ENCODE measurements at places on chromosomes 13 and 19.

DNA sequence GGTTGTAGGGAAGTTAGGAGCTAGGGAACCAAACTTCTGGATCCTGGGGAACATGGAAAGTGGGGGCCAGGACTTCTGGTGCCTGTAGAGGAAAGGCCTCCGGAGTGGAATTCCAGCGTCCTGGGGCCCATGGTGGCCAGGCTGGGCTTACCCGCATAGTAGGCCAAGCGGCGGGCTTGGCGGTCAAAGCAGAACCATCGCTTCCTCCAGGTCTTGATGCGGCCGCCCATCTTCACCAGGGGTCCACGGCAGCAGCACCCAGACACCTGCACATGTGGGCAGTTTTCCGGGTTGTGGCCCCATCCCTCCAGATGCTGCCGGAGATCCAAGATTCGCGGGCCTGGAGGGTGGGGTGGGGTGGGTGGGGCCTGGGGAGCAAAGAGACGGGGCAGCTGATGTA, 13.8 kb upstream of the LYPD3 start:
- DNase-seq = no peak

DNA sequence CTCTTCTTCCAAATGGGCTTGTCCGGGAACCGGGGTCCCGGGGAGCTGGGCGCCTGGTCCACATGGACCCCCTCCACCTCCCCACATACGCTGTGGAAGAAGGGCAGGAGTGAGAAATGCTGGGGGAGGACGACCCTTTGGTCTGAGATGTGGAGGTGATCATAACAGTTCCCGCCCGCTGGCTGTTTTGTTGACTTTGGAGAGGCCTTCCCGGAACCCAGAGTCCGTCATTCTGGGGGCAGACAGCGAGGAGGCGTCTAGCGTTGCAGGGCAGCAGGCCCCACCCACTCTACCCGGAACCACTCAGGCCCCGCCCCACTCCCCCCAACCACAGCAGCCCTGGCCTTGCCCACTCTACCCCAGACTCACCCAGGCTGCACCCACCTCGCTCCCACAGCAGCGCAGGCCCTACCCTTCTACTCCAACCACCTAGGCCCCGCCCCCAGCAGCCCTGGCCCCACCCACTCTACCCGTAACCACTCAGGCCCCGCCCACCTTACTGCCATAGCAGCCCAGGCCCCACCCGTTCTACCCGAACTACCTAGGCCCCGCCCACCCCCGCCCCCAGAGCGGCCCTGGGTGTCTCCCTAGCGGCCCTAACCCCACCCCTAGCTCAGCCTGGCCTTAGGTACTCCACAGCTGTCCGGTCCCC, 7.1 kb downstream of the GPR108 start:
- no peak for DNase-seq

DNA sequence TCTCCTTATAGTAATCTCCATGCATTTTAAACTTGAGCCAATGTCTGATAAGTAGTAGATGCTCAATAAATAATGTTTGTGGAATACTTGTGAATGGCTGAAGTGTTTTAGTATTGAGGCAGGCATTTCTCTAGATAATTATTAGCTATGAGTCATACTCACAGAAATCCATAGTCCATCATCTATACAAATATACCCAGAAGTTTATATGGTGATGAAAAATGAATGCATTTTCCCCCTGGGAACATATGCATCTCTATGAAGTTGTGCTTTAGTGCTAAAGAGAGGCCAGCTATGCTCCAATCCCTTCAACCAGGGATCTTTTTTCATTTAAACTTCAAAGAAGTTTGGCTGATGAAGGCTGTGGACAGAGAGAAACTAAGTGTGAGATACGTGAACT, 17.2 kb downstream of the MBNL2 start:
- DNase-seq = no peak

- peak; percentile 54 for DNase-seq
Measured at GRCh38 chr19:2032296-2032941, 16.9 kb upstream of the BTBD2 start.

DNA sequence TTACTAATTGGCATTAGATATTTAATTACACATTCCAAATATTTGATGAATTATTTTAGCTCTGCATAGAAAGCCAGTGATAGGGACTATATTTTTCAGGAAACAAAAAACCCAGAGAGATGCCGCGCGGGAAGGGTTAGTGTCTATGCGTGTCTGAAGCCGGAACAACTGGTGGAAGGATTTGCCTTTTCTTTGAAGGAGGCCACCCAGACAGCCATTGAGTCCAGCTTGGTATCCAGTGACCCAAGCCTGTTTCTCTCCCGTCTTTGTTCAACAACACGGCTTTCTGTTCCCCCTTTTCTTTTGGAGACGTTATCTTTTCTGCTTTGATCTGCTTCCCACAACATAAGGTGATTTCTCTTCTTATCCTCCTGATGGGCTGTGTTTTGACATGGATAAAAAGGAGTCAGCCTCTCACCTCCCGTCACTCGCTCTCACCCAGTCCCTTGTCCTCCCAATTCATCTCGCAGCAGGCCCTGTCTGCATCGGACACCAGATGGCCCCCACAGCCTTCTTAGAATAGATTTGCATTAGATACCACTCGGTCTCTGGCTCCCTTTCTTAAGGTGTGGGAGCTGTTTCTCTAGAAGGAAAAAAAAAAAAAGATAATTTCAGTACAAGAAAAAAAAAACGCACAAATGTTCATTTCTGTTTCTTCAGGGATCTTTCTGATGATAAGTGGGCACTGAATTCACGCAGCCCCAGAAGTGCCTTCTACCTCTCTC, 361.8 kb downstream of the ZNF536 start:
- no peak for DNase-seq

DNA sequence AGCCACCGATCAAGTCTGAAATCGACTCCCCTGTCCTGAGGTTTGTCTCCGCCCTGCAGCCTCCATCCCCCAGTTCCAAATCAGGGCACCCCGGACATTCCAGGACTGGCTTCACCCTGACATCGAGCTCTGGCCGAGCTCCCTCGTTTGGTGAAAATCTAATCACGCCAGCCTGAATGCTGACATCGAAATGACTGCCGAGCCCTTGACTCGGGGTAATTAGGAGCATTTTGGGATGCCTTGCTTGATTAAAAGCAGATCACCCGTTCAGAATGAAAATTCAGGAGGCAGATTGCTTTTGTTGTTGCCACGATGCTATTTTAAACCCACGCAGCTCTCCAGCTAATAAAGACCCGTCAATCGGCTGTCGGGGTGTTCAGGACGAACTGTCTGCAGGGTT, 34.3 kb downstream of the ZNRF4 start:
- no peak for DNase-seq

- no peak for DNase-seq
Measured at GRCh38 chr19:32460476-32460875, 54.9 kb downstream of the DPY19L3 start.

DNA sequence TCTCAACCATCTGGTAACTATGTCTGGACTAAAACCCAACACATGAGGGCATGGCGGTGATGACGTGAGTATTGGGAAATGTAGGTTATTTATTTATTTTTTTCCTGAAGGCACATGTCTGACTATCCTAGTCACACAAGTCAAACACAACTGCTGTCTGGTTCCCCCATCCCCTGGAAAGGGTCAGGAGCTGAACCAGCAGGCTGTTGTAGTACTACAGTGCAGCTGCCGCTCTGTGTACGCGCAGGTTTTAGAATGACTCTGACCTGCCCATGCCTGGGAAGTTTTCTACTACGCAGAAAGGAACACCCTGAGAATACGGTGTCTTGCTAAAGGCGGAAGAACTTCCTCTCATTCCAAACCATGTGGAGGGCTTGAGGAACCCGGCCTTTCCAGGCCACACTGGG, 1.2 kb downstream of the SLC7A1 start:
- DNase-seq = peak; percentile 67

DNA sequence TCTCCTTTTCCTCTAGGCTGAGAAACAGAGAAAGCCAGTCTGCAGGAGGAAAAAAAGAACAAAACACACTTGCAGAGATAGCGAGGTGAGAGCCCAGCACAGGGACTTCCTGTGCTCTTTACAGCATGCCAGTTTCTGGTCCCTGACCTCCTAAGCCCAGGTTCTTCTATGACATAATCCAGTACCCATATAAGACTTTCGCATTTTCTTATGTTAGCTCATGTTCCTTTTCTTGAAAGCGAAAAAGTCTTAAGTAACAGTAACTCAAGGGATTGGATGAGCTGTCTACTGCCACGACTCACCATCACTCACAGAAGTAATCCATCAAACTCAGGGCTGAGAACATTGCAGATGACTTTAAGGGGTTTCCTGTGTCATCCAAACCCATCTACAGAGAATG, 17.4 kb downstream of the CCDC70 start:
- no peak for DNase-seq

GRCh38 chr13:41099986-41100385, 32.6 kb downstream of the KBTBD6 start:
- no peak for DNase-seq

All from B cell (primary cell).